ENCODE measurements at places on chromosomes 12 and 14. TPM values are rescaled to one million over a fixed set of nuclear protein-coding genes. Genes with fewer than 3 reads are reported as not detected.

Gene SAMD4A
- total RNA-seq = 7.6 TPM

Gene ESRRB
- total RNA-seq = 0.26 TPM

Gene CALM1
- 266 TPM for total RNA-seq

Gene DDN
- 0.56 TPM for total RNA-seq

Gene GPX2
- 281 TPM for total RNA-seq

Gene TESPA1
- not detected for total RNA-seq

Gene GRIP1
- 2.0 TPM for total RNA-seq

Gene RAD51B
- 6.1 TPM for total RNA-seq

Gene FOXA1
- 5.3 TPM for total RNA-seq

Gene RPS6KL1
- total RNA-seq = 0.55 TPM

Gene CLECL1
- total RNA-seq = not detected

Gene GLIPR1L1
- not detected for total RNA-seq

Gene IGFBP6
- 254 TPM for total RNA-seq

Gene KRT3
- total RNA-seq = not detected

Gene SLC35F4
- total RNA-seq = not detected

Gene MIP
- total RNA-seq = not detected

Gene ABCC9
- total RNA-seq = not detected

Gene SLC6A15
- total RNA-seq = 4.1 TPM

Gene GPR162
- 0.42 TPM for total RNA-seq

Gene AKAP6
- 0.54 TPM for total RNA-seq

Gene LYZ
- 1.5 TPM for total RNA-seq

Gene ETFBKMT
- 0.40 TPM for total RNA-seq

Gene RIMBP2
- total RNA-seq = not detected

Gene TMEM117
- total RNA-seq = 2.0 TPM

Gene SPATS2
- 32.8 TPM for total RNA-seq

Gene RTL1
- total RNA-seq = 0.31 TPM

Gene TTC9
- total RNA-seq = 3.0 TPM

Gene SP1
- total RNA-seq = 18.8 TPM

Gene FKBP11
- total RNA-seq = 56.4 TPM

Gene BHLHE41
- 1.2 TPM for total RNA-seq

Gene CCT2
- total RNA-seq = 295 TPM

Gene MSI1
- total RNA-seq = 0.50 TPM

Gene HRK
- 0.86 TPM for total RNA-seq

Gene DLK1
- 0.42 TPM for total RNA-seq

Gene ISM2
- 0.38 TPM for total RNA-seq

Gene TAS2R43
- total RNA-seq = not detected

Gene NEUROD4
- total RNA-seq = not detected

Gene OTX2
- total RNA-seq = not detected

Gene CAPS2
- 1.0 TPM for total RNA-seq

Gene HHIPL1
- 0.24 TPM for total RNA-seq

Gene HPD
- 1.5 TPM for total RNA-seq

Gene CLEC4C
- total RNA-seq = not detected

Gene CFL2
- total RNA-seq = 77.4 TPM

Gene RASSF9
- 0.67 TPM for total RNA-seq

Gene HVCN1
- total RNA-seq = 0.65 TPM

Gene PYM1
- 36.7 TPM for total RNA-seq

Gene SCNN1A
- total RNA-seq = 21.8 TPM

Gene KRT5
- total RNA-seq = 0.21 TPM

Gene GPRC5D
- total RNA-seq = not detected

Gene FGD6
- 11.0 TPM for total RNA-seq

Gene RERGL
- total RNA-seq = not detected

Gene RNASE11
- not detected for total RNA-seq
